ENCODE measurements at places on chromosomes 12 and 14. TPM values are rescaled to one million over a fixed set of nuclear protein-coding genes. Genes with fewer than 3 reads are reported as not detected.

TMTC2 gene
- 1.0 TPM for total RNA-seq

FAM186B gene
- total RNA-seq, result 0.30 TPM

SMCO2 gene
- total RNA-seq, result not detected

CLEC2B gene
- 1.3 TPM for total RNA-seq
